ENCODE measurements at places on chromosomes 7 and 10.

DNA sequence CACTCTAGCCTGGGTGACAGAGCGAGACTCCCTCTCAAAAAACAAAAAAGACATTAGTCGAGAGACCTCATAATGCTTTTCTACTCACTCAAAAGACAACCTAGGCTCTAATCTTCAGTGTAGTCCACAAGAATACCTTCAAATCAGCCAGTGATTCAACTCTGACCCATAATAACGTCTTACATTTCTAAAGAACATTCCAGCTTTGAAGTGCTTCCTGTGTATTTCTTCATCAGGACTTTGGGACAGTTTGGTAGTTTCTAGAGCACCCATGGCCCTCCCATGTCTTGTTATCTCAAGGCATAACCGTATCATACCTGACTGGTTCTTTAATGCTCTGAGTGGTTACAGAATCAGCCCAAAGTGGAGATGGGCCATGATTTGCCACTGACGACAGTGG is 221.3 kb downstream of the SKIDA1 start:
- DNase-seq, result no peak

- no peak for DNase-seq
Observed at GRCh38 chr7:22230238-22230637, 126.7 kb downstream of the RAPGEF5 start.

DNA sequence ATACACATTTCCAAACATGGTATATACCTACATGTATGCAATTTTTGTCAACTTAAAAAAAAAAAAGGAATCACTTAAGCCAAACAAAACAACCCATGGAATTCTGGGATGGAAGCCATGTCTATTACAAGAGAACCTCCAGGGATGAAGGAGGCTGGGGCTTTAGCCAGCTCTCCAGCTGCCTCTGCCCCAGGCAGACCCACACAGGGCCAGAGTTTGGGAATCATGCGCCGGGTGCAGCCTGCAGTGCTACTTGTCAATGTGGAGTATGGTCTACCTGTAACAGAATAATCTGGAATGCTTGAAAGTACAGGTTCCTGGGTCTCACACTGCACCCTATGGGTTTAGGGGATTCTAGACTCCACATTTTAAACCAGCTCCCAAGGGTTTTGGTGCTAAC is 10.8 kb downstream of the ATP6V0E2 start:
- peak; percentile 75 for DNase-seq

- no peak for DNase-seq
Observed at GRCh38 chr10:88992921-88993524, 2.4 kb downstream of the FAS start.

DNA sequence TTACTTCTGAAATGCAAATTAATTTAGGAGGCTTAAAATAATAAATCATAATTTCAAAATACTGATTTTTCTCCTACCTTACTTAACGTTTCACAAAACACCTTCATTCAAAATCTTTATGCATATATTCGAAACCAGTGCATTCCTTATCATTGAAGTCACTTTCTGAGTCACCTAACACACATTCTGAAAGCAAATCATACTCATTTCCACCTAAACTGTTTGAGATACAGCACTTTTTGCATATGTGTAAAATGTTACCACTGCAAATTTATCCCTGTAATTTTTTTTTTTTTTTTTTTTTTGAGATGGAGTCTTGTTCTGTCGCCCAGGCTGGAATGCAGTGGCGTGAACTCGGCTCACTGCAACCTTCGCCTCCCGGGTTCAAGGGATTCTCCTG is 15.7 kb downstream of the PPP3CB start:
- DNase-seq, result no peak

Measured in right cardiac atrium (tissue), 5 donors.